Hematopoietic multipotent progenitor cell treated with erythropoietin and hydrocortisone succinate and interleukin-3 and kit ligand, for 6 days (in vitro differentiated cells): ENCODE measurements at places on chromosomes 6 and 20.

DNA sequence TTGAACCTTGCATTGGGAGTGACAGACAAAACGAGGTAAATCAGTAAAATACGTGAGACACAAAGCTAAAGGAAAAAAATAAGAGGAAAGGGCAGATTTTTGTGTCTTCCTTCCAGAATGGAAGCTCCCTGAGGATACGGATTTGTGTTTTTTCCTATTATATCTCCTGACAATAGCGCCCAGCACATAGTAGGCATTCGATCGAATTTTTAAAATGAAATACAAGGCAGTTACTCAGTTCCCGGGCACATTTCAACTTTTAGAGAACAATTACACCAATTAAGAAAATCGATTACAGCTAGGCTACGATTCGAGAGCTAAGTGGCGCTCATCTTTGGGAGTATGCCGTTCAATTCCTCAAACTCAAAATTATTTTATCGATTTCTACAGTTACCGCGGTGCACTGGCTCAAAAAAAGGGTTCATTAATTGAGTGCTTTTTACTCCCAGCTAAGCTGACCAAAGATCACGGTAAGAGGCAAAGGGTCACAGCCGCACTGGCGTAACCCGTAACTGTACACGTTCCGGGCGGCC is 443 bp downstream of the RMND1 start:
- peak; percentile 16 for DNase-seq

DNA sequence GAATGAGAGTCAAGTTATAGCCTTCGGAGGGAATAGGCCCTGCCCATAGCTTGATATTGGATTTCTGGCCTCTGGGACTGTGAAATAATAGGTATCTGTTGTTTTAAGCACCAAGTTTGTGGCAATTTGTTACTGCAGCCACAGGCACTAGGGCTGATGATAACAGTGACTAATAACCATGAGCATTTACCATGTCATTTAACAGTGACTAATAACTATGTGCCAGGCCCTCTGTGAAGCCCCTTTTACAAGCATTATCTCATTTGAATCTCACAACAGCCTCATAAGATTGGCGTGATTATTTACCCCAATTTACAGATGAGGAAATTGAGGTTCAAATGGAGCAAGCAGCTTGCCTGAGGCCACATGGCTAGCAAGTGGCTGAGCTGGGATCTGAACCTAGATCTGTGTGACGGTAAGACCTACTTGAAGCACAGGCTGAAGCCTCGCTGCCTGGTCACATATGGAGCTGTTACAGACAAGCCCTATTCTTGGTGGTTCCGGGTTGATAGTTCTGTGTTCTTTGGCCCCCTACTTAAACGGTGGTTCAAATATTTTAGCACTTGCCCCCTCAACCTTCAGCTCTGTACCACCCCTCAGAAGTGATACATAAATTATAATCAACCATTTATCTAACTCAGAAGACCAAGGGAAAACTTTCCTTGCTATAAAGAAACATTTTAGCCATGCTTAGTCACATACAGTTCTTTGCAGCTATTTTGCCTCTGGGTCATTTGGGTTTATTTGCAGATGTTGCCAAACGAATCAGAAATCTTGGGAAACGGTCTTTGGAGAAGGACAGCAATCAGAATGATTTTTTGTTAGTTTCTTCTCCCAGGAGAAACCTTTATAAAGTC is 98.3 kb downstream of the ELOVL5 start:
- no peak for DNase-seq

DNA sequence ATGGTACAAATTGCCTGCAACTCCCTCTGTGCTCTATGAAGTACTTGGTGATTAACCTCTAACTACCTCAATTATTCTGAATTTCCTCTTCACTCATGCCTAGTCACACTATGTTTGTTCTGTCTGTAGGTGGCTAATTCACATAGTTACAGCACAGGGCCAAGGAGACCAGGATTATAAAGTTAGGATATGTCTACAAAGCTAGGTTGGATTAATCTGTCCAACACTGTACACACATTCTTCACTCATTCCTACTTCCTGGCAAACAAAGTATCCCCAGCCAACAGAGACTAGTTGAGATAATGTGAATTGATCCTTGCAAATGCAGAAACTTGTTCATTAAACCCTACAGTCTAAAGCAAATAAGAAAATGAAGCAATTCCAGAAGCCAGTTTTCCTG is 269.8 kb downstream of the HACE1 start:
- no peak for DNase-seq

GRCh38 chr6:90393232-90393884 is 96.7 kb upstream of the BACH2 start:
- peak; percentile 84 for DNase-seq

DNA sequence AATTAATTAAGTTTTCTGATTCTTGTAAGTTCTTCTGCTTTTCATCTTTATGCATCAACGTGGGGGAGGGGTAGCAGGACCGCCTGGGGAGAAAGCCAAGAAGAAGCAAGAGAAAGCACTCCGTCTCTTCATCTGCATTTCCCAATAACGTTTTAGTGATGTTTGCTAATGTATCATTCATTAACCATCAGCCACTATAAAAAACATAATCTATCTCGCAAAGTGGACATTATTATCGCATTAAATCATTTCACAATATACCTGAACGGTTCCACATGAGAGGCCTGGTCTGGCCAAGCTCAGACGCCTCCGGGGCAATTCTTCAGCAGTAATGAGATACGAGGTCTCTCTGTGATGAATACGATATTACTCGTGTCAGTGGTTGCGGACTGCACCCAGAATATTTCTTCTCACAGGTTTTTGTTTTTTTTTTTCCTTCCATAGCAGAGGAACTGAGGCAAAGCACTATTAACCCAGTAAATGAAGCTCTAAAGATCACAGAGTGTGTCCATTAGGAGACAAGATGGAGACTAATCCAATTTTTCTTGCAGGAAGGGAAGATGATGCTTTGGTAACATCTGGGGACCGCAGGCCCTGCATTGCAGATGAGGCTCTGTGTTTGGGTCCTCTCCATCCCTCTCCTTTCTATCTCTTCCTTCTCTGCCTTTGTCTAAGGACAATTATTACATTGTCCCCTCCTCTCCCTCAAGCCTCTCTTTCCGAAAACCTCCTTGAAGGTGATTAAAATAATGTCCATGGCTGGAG is 156.1 kb downstream of the SLC35B3 start:
- no peak for DNase-seq

DNA sequence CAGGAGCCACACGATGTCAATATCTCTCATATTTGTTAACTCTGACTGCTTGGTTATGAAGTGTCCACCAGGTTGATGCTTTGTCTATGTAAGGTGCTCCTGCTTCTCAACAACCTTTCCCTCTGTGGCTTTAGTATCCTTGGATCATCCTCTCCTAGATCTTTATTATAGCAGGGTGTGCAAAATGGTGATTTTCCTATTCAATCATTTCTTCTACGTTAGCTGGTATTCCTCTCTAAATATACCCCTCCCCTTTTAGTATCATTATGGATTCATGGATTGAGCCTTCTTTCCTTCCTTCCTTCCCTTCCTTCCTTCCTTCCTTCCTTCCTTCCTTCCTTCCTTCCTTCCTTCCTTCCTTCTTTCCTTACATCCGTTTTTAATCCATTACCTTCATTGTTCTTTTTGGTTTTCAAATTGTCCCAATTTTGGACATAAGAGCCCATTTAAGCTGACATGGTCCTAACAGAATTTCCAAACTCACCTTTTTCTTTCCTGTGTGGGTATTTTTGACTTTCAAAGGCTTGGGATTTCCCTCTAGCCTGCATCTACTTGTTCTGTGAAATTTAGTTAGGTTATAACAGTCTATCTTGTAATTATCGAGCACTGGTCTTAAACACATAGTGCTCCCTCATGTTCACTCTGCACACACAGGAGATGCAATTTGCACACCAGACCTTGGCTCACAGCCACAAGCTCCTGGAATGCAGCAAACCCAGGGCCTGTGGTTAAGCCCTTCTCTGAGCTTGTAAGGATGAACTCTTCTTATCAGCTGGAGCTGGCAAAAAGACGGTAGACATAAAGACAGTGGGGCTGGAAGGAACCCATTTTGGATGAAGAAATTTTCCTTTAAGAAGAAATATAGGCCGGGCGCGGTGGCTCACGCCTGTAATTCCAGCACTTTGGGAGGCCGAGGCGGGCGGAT is 109.9 kb downstream of the SLC24A3 start:
- DNase-seq, result no peak

GRCh38 chr20:16744178-16744807 is 3.9 kb upstream of the OTOR start:
- DNase-seq, result peak; percentile 9

- no peak for DNase-seq
These were observed 15.7 kb downstream of the TMEM242 start for GRCh38 chr6:157307661-157308060.

GRCh38 chr6:21808551-21809242 is 215.1 kb downstream of the SOX4 start:
- no peak for DNase-seq

DNA sequence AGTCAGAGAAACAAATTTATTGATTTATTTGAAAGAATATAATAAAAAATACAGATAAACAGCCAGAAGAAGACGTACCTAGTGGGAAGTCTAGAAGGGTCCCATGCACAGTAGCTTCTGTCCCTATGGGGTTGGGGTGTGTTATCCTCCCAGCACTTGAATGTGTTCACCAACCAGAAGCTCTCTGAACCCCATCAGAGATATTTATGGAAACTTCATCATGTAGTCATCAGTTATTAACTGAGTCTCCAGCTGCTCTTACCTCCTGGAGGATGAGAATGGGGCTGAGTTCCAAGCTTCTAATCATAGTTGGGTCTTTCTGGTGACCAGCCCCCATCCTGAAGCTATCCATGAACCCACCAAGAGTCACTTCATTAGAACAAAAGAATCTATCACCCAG is 15.4 kb upstream of the USP45 start:
- no peak for DNase-seq

- DNase-seq, result no peak
These were observed 190.6 kb downstream of the ZNF217 start for GRCh38 chr20:53403029-53403428.

GRCh38 chr6:75530696-75531095 is 37.1 kb upstream of the FILIP1 start:
- no peak for DNase-seq

- DNase-seq, result no peak
These were observed 78.5 kb upstream of the SIRPA start for GRCh38 chr20:1816384-1817381.

- DNase-seq, result no peak
These were observed 32.4 kb upstream of the PBOV1 start for GRCh38 chr6:138250513-138251247.

DNA sequence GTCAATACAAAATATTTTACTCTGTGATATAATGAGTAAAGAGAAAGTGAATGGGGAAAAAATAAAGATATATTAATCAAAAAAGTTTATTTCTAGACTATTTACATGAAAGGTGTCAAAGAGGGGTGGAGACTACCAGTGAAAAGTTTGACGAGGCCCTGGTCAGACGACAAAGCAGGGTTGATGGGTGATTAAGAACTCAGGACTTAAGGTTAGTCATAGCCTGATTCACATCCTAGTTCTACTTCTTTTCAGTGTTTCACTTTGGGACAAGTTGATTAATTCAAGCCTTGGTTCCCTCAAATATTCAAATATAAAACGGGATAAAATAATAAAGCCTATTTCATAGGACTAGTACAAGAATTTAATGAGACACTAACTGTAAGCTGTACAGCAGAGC is 178.2 kb upstream of the HS3ST5 start:
- no peak for DNase-seq

GRCh38 chr6:139483079-139483478 is 108.6 kb upstream of the CITED2 start:
- DNase-seq, result no peak

- no peak for DNase-seq
These were observed 10.9 kb downstream of the HIVEP2 start for GRCh38 chr6:142934106-142934505.

DNA sequence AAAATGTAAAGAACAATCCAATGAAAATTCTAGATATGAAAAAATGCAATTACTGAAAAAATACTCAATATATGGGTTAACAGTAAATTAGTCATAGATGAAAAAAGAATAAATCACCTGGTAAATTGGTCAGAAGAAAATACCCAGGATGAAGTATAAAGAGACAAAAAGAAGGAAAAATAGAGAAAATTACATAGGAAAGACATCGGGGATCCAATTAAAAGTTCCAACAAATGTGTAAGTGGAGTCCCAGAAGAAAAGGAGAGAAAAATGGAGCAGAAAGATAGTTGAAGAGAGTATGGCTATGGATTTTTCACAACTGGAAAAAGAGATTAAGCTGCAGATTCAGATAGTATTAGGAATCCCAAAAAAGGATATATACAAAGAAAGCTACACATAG is 18.7 kb upstream of the UFL1 start:
- DNase-seq, result no peak

- DNase-seq, result no peak
These were observed 133.7 kb downstream of the PTCHD4 start for GRCh38 chr6:47977314-47977713.

- DNase-seq, result peak; percentile 31
These were observed 17.4 kb upstream of the CD83 start for GRCh38 chr6:14100138-14100537.

DNA sequence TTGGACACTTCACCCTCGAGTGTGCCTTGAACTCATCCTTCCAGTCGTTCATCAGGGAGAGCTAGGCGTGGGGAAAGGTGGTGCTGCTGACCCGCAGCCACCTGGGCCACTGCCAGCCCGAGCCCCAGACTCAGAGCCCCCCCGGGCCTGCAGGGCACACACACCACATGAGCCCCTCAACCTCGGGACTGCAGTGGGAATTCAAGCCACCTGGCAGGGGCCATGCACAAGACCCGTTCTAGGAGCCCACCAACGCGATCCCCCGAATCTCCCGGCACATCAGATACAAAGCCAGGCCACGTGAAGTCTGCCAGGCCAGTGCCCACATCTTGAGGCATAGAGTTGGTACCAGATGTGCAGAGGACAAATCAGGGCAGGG is 2.8 kb downstream of the ZNF512B start:
- DNase-seq, result no peak

DNA sequence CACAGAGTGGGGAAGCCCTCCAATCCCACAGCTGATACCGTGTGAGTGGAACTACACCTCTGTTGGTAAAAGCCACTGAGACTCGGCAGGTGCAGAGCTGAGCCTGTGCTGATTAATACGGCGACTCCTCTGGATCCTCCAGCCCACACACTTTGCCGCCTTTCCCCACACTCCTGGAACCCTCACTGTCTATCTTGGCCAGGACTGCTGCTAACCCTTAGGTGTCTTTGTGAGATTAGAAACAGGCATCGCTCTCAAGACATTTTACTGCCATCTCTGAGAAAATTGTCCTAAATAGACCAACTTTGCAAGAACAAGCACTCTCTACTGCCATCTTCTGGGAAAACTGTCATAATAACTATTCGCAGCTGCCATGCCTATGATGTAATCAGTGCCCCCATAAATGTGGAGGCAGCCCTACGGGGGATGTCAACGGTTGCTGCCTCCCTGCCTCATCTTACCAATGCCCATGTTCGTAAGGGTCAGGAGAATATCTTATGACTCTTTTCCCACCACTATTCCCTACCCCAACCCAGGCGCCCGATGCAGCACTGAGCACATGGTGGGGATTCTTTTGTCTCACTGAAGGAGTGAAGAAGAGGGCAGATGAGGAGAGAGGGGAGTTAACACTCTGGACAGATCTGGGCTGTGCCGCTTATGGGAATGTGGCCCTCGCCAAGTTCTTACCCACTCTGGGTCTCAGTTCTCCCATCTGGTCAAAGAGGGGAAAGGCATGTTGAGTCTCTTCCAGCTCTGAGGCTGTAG is 26.1 kb upstream of the KCNB1 start:
- DNase-seq, result peak; percentile 81
